ENCODE measurements at places on chromosomes 5 and 9.

DNA sequence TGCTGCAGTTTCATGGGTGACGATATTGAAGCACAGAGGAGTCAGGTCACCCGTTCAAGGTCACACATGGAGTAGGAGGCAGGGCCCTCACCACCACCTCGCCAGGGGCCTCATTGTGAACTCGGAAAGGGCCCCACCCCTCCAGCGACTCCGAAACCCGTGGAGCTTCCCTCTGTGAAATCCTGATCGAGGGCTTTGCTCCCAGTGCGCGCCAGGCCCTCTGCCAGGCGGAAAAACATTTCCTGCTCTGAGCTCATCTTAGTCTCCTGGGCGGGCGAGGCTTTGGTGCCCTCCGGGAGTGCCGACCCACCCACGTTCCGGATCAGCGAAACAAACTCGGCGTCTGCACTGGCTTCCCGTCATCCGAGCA, 75.0 kb upstream of the FCN1 start:
- DNase-seq: no peak

GRCh38 chr5:126070481-126070880, 352.7 kb upstream of the GRAMD2B start:
- DNase-seq: no peak

DNA sequence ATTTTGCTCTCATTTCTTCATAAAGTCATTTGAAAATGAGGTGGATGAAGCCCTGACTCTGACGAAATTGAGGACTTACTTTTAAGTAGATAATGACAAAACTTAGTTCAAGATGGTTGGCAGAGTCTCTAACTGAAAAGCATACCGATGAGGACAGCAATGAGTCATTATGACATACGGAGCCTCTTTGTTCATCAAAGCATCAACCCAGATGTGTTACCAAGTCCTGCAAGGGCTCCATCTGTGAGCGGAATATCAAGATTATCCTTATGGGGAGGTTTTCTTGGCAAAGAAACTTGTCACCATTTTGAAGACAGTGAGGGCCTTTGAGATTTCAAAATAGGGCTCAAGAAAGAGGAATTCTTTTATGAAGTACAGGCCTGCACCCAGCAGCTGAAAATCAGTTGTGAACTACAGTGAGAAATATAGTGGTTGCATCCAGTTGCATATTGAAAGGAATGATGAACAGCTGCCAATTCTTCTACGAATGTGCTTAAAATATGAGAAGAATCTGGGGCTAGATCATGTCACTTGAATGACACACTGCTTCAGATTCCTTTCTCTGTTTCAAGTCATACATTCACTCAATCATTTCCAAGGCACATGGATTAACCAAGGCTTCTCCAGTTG, 86.6 kb upstream of the SLC24A2 start:
- no peak for DNase-seq

DNA sequence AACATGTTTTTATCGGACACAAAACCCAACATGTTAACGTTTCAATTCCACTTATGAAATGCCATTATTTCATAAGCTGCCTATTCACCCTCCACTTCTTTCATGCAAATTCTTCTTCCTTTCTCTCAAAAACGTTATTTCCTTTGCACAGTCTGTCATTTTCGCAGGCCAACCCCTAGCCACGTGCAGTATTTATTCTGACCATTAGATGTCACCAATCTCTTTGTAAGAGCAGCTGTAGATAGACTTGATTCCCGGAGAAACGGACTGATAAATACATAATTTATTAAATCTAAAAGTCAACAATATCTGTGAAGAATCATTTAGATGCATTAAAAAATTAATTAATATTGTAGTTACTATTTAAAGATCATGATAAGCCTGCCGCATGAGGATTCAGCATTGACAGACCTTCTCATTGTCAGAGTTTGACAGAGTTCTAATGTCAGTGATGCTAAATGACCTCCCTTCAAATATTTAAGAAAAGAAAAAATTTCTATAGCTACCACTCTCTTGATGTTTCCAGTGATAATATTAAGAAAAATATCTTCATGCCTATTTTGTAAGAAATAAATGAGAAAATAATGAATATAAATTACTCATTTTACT, 933.6 kb downstream of the CDH12 start:
- DNase-seq: no peak

DNA sequence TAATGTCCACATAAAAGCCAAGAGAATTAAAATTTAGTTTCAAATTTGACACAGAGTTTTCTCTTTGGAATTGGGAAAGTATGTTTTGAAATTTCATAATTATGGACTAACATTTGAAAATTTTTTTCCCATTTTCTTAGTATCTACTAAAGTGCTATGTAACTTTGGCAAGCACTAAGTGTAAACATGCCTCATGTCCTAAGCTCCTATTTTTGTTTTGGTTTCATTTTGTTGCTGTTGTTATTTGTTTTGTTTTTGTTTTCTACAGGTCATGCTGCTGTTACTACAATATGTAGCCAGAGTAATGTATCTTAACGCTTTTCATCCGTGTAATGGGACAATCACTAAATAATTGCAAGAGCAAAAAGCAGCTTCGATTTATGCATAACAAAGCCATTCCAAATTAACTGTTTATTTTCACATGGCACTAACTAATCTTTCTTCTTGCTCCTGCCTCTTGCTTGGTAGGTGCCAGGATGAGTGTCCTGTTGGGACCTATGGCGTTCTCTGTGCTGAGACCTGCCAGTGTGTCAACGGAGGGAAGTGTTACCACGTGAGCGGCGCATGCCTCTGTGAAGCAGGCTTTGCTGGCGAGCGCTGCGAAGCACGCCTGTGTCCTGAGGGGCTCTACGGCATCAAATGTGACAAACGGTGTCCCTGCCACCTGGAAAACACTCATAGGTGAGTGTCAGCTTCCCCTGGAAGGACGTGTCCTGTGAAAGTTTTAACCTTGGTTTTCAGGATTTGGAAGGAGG, 107.3 kb upstream of the PRRC1 start:
- no peak for DNase-seq

- no peak for DNase-seq
Observed at GRCh38 chr9:112631313-112632070, 86.4 kb downstream of the INIP start.

GRCh38 chr5:176653401-176654385, 6.4 kb downstream of the TSPAN17 start:
- DNase-seq: no peak

- no peak for DNase-seq
Observed at GRCh38 chr5:79030663-79031484, 38.6 kb downstream of the DMGDH start.

DNA sequence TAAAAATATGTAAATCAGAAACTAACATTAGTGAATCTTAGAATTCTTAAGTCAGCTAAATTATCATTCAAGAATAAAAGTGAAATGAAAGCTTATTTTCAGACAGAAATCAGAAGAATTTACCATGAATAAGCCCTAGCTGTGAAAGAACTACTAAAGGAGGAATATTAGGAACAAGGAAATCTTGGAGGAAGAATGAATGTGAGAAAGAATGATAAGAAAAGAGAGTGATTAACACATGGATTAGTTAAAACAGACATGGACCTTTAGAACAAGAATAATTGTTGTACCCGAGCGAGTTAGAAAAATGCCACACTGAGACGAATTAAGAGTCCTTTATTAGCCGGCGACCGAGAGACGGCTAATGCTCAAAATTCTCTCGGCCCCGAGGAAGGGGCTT, 24.1 kb upstream of the RHOBTB3 start:
- no peak for DNase-seq

DNA sequence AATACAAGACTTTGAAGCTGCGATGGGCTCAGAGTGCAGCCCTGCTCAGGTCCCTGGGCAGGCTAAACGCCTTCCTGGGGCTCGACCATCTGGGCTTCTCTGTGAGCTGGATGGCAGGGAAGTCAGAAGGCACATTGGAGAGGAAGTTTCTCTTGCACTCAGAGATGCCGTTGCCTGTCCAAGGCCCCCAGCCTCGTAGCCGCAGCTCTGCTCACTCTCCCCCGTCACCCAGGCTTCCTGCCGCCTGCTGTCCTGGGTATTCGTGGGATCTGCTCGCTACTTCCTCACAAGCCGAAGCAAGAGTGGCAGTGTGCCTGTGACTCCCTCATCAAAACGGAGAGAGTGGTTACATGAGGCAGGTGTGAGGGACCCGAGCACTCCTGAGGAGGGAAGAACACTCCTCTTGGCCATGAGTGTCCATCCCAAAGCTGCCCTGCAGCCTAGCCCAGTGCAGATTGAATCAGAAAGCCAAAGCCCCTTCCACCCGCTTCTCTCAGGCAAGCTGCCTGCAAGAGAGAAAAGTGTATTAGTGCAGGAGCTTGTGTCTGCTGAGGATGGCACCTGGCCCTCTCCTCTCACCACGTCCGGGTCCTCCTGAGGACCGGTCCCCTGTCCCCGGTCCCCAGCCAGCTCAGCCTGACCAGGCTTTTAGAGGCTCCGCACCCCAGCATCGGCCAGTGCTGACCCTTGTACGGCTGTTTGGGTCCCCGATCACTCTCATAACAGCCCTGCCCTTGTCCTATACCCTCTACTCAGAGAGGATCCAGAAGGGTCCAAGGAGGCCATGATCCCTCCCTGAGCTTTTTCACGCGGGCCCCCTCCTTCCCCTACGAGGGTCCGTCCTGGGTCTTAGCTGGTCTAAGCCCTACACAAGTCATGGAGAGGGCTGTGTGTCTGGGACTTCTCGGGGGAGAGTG, 7.3 kb downstream of the FCN2 start:
- DNase-seq: no peak

GRCh38 chr5:121897341-121897740, 45.7 kb downstream of the FTMT start:
- DNase-seq: no peak

- no peak for DNase-seq
Observed at GRCh38 chr5:103523319-103523718, 39.3 kb downstream of the NUDT12 start.

GRCh38 chr5:65066387-65067146, 297.8 kb downstream of the CWC27 start:
- no peak for DNase-seq

- no peak for DNase-seq
Observed at GRCh38 chr5:95735406-95735805, 4.3 kb downstream of the RHOBTB3 start.

DNA sequence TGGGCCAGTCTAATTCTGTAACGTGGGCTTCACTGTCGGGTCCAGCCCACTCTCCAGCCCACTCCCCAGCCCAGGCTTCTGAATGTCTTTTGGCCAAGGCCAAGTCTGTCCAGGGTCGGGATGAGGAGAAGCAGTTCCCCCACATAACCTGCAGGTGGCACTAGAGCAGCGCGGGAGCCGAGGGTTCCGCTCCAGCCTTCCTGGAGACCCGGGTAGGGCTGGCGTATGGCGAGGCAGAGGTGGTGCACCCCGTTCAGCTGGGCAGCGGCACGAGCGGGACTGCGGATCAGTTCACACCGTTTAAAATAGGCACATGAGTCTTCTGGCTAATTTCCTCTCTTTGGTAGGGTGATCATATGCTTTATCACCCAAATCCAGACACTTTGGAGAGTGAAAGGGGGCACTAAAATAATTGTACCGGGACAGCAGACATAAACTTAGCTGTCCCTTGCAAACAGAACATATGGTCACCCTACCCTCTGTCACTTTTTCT, 185.9 kb downstream of the MSX2 start:
- peak; percentile 10 for DNase-seq

DNA sequence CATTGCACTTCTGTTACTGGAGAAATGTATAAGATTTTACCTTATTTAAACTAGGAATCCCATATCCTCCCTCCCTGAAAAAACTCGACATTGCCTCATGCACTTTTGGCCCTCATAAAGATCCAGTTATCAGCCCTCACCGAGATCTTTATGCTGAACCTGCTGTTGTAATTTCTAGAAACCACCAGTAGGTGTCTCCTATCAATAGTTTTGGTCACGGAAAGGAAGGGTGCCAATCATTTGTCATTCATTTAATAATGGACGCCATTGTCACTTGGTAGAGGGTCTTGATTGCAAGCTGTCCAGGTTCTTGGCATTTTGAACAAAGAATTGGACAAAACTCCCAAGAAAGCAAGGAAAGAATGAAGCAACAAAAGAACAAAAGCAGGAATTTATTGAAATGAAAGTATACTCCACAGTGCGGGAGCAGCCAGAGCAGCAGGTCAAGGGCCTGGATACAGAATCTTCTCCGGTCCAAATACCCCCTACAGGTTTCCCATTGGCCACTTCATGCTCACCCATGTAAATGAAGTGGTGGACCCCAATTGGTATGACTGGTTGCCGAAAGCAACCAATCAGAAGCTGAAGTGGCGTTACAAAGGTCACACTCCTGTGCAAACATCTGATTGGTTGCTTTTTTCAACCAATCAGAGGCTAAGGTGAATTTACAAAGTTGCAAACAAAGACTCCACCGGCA, 524.3 kb downstream of the PSAT1 start:
- no peak for DNase-seq

- DNase-seq: no peak
Observed at GRCh38 chr5:131783874-131784273, 12.9 kb downstream of the FNIP1 start.

DNA sequence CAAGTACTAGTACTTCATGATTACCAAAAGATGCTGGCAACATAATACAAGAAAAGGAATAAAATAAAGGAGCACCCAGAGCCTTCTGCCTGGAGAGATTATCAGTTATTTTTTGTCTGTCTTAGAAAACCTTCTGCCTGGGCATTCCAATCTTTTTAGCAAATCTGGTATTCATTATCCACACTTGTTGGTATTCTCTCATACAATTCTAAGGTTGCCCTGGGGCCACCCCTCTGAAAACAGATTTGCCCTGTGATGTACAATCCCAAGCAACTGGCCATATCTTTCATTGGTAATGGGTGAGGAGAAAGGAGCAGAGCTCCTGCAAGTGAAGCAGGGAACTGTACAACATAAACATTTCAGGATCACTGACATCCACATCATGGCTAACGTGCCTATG, 47.8 kb downstream of the WDR41 start:
- DNase-seq: no peak

DNA sequence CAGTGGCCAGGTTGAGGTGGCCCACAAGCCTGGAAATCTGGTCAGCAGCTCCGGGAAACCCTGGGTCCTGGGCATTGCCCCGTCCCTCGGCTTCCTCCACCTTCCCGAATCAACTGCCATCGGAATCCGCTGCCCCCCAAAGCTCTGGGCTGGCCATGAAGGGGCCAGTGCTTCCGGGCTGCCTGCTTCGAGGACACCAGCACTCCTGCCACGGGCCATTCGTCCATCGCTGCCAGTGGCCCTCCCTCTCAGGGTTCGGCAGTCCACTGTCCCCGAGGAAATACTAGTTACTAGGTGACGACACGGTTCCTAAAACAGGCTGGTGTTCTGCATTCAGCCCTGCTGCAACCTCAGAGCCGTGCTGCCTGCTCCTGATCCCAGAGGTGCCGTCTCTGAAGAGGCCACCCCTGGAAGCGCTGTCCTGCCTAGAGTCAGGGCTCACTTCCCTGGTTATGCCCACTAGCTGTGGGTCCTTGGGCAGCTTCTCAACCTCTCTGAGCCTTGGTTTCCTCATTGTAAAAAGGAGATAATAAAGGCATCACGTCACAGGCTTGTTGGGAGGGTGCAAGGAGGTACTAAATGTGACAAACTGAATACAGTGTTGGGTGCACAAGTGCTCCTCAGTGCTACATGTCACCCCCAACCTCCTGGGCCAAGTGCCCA, 3.5 kb upstream of the WDR5 start:
- DNase-seq: no peak

- peak; percentile 34 for DNase-seq
Observed at GRCh38 chr5:175696139-175696854, 38.4 kb downstream of the HRH2 start.

- no peak for DNase-seq
Observed at GRCh38 chr5:78993165-78993564, 8.1 kb upstream of the ARSB start.

- no peak for DNase-seq
Observed at GRCh38 chr5:9624196-9624947, 5.8 kb downstream of the TAS2R1 start.

- DNase-seq: no peak
Observed at GRCh38 chr5:125023673-125024072, 277.2 kb upstream of the ZNF608 start.

Data from stimulated activated CD8-positive, alpha-beta memory T cell treated with anti-CD3 and anti-CD28 coated beads, Interleukin-15, amount 100 ng/mL, for 1 hour (primary cell).